Brain pericyte (primary cell): ENCODE measurements at places on chromosomes 6 and 20.

DNA sequence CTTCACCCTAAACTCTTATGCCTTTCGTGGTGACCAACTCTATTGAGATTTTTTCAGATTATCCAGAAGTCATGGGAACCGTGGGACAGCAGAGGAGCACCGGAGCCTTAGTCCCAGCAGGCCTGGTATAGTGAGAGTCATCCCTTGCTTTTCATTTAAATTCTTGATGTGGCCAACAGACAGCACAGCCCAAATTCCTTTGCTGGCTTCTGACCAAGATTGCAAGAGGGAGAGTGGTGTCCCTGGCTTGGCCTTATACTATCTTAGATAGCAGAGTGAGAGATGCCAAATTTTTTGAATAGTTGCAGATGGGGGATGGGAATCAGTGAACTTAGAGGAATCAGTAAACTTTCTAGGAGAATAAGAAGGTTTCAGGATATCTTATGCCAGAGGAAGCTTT is 7.8 kb downstream of the STX11 start:
- DNase-seq, result no peak

DNA sequence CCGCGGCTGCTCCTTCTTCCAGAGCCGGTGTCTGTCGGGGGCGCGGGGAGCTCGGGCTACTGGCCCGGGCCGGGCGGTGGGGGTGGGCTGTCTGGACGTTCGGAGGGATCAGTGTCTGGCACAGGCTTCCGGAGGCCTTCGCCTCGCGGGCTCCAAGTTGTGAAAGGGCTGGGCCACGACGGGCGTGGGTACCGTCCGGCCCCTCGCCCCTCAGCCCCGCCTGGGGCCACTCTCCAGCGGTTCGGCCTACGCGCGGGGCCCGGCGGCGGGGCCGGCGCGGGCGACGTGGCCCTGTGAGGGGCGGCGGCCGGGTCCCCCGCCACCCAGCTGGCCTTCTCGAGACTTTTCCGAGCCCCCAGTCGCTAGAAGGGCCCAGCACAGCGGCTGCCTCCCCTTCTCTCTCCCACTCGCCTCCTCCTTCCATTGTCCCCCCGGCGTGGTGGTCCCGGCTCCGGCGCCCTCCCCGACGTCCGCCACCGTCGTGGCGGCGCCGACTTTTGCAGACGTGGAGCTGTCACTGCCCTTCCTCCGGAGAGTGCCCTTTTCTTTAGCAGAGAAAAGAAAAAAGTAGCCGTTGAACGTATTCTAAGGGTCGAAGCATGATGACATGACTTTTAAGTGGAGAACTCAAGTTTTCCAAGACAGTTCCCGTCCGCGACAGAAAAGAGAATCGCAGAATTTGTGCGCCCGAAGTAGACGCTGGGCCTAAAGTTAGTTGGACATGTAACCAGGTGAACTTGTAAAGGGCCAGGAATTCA is 571 bp downstream of the ITCH start:
- peak; percentile 8 for DNase-seq

DNA sequence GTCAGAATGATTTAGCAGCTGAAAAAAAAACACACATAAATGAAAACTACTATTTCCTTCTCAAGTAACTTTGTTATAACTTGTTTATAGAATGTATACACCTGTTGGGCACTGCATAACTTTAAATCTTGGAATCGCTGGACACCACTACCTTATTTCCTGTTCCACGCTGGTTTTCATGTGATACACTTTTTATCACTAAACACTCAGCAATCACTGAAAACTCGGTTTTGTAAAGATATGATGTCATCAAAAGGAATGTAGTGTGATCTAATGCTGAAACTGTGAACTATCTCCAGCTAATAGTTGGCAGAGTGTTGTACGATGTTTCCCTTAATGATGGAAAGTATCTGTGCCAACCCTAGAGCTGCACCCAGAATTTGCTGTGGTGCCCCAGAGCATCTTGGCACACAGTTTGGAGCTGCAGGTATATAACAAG is 127.9 kb downstream of the BACH2 start:
- no peak for DNase-seq

DNA sequence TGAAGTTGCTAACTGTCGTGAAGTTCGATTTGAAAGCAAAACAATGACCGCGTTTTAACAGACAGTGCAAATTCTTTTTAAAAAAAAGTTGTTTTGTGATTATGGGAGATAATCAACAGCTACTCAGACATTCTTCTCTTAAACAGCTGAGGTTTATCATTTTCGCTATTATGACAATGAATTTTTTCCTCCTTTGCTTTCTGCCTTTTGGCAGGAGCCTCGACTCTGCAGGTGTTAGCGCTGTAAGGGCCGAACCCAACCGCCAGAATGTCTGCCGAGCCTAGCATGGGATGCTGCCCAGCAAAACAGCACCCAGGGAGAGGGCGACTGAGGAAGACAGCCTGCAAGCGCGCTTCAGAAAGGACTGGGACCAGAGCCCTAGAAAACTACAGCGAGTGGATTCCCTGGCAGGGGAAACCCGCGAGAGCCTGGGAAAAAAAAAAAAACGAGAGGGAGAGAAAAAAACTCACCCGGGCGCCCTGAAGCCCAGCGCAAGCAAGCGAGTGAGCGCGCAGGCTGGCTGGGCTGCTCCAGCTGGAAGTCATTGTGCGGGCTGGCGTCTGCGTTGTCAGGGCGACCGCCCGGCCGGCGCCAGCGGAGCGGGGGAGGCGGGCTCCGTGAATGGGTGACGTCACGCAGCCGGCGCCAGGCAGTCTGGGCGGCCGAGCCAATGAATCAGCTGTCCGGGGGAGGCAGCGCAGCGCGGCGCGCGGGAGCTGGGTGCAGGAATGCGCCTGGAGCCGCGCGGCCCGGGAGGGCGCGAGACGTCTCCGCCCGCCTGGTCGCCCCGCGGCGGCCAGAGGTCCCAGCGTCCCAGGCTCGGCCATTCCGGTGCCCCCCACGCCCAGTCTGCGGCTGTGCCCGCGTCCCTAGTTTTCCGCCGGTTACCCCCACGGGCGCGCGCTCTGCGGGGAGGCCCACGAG is 32.7 kb upstream of the ID4 start:
- DNase-seq, result peak; percentile 89

GRCh38 chr6:150142670-150143515 is at the start of gene PPP1R14C:
TSS of gene PPP1R14C (plus strand) at chr6:150143044. CDS start at chr6:150143193, 149 bp downstream.
- DNase-seq, result no peak

DNA sequence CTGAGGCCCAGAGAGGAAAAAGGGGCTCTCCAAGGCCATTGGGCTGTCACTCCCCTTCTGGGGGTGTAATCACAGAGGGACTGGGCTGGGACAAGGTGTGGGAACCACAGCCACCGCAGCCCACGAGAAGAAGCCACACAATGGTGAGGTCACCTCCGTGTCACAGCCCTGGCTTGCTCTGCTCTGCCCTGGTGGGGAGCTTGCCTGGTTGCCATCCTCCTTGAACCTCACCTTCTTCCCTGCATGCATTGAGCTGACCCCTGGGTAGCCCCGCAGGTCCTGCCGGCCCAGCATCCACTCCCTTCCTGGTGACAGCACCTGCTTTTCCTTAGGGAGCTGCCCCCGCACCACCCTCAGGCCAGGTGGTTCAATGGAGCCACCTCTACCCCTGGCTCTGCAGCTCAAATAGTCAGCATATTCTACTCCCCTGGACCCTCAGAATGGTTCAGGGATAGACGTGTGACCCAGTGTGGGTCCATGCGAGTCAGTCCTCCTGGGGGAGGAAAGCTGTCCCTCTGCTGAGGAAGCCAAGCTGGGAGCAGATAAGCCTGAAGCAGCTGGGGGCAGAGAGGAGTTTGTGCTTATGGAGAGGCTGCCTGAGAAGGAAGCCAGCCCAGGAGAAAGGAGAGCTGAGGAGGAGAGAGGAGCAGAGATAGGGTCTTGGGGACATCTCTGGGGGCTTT is 21.3 kb downstream of the RBM38 start:
- DNase-seq, result no peak

DNA sequence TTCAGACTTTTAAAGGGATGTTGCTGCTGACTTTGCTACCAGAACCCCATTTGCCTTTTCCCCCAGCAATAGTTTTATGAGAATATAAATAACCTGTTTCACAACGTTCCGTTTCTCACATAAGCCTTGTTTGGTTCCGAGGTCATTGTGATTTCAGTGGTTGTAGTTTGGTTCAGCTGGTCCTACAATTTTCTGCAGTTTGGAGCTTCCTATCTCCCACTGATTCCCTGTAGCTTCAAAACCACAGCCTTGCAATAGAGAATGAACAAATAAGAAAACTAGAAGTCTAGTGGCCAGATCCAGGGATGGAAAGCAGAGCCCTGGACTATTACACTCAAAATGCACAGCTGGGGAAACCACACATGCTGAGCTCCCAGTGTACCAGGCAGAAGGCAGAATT is 24.1 kb upstream of the SH3BGRL2 start:
- peak; percentile 83 for DNase-seq

DNA sequence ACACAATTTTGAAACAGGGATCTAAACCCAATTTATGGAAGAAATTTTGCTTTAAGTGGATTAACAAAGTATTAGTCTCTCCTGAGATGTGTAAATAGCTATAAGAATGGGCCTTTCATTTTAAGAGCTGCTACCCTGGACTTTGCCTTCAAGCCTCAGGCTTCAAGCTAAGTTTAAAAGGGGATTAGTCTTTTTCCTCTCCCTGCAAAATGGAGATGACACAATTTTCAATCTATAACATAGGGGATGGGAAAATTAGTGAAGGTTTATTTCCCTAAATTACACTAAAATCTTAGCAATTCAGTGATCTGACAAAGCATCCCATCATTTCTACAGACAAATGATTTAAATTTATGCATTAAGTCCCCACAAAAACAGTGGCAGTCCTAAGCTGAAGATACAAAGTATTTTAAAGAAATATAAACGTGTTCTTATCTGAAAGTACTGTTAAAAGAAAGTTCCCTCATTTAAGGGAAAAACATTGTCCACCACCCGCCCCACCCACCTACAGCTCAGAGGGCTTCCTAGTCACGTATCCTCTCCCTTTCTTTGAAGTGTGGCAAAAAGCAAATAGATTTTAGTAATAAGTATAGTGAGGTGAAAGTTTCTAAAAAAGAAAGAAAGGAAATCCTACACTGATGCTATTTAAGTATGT is 14.5 kb downstream of the ARHGAP18 start:
- no peak for DNase-seq

DNA sequence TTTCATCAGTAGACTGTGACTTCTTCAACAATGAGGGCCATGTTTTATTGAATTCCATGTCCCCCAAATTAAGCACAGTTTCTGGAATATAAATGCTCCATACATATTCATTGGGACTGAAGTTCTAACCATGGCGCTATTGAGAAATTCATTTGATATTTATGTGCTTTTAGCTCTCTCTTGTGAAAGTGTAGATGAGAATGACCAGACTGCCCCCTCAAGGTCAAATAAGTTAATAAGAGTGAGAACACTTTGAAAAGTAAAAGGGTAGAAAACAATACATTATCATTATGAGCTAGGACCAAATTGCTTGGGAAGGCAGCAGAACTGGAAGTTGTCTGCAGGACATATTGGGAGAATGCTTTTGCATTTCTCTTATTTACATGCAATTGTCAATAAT is 597.9 kb downstream of the EPM2A start:
- no peak for DNase-seq

GRCh38 chr6:7260291-7261031 is 52.5 kb downstream of the SSR1 start:
- DNase-seq, result no peak

- DNase-seq, result no peak
Measured at GRCh38 chr6:81515562-81516453, 236.7 kb downstream of the TENT5A start.

- DNase-seq, result no peak
Measured at GRCh38 chr6:52254731-52255378, 10.6 kb upstream of the IL17F start.

GRCh38 chr6:45297320-45297719 is 30.8 kb upstream of the RUNX2 start:
- no peak for DNase-seq

DNA sequence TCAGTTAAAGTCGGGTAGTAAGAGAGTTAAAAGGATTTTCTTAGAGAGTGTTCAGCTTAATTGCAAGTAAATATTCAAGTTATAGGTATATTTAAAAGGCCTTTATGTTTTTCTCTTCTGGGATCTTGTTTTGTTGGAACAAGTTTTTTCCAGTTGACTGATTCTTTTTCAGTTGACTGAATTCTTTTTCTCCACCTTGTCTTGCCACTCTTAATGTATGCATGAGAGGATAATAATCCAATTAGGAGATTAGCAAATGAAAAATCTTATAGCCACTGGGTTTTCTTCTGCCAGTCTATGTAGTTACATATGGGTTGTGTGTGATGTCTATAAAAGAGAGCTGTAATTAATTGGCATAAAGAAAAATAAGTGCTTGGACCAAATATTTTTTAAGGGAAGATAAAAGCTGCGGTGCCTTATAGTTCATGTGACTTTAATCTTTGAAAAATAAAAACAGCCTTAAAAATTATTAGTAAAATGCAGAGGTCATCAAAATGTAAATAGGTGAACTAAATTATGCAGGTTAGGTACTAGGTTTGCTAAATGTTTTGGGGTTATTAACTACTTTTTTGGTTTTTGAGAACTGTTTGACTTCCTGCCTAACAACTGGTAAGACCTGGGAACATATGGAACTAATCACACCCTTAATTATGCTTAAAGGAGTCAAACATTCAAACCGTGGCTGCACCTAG is 367.2 kb downstream of the HTR1B start:
- no peak for DNase-seq

DNA sequence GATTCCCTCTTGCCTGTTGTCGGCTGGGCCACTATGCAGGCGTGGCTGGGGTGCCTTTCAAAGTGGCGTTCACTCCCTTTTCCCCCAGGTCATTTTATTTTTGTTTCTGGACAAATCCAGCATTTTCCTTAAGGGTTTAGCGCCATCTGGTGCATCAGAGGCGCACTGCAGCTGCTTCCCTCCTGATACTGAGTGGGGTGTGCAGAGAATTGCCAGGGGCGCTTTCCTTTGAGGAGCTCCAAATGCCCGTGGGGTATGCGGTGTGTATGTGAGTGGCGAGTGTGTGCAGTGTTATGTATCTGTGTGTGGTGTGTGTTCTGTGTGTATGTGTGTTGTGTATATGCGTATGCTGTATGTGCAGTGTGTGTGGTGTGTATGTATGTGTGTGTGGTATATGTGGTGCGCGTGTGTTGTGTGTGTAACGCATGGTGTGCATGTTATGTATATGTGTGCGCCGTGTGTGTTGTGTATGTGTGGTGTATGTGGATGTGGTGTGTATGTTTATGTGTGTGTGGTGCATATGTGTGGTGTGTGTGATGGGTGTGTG is 100.1 kb upstream of the AGPAT4 start:
- DNase-seq, result no peak

GRCh38 chr6:114376611-114377175 is 33.9 kb upstream of the HS3ST5 start:
- DNase-seq, result no peak

- DNase-seq, result no peak
Measured at GRCh38 chr6:115819506-115819905, 241.2 kb downstream of the FRK start.

DNA sequence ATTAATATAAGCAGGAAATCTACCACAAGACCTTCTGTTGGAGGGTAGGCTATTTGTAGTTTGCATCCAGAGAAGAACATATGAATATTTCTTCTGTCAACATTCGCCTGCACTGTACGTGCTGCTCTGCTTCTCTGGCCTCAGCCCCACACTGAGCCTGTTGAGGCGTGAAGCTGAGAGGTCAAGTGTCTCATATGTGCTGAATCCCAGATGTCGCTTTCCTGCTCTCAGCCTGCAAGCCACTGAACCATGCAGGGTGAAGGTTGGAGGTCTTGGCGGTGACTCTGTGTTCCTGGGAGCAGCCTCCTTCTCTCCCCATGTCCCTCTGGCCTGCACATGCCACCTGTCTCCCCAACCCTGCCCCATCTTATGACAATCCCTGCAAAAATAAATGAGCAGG is 83.6 kb downstream of the TMEM170B start:
- no peak for DNase-seq
